ENCODE measurements at places on chromosomes 11 and 22. TPM values are rescaled to one million over a fixed set of nuclear protein-coding genes. Genes with fewer than 3 reads are reported as not detected.

Gene CD3E
- not detected for total RNA-seq

Gene OVOL1
- total RNA-seq: under 0.01 TPM

Gene GSTT2B
- total RNA-seq: 17.1 TPM

Gene SCGB1C1
- total RNA-seq: not detected

Gene SESN3
- total RNA-seq: 4.7 TPM

Gene IFITM10
- total RNA-seq: 0.13 TPM

Gene FAM180B
- not detected for total RNA-seq

Gene NLRP14
- under 0.01 TPM for total RNA-seq

Gene PGA5
- not detected for total RNA-seq

Gene MS4A7
- not detected for total RNA-seq

Gene RTN4R
- 0.91 TPM for total RNA-seq

Gene GAS2L1
- 24.0 TPM for total RNA-seq

Gene SREBF2
- 97.7 TPM for total RNA-seq

Gene TMEM25
- total RNA-seq: 39.0 TPM

Gene CBX7
- 1.0 TPM for total RNA-seq

Gene SLC35F2
- total RNA-seq: 32.3 TPM

Gene EFCAB6
- 3.0 TPM for total RNA-seq

Gene MFRP
- not detected for total RNA-seq

Gene RHOD
- total RNA-seq: 19.4 TPM

Gene FOLR1
- total RNA-seq: not detected
